ENCODE measurements at places on chromosomes 2 and 18. TPM values are rescaled to one million over a fixed set of nuclear protein-coding genes. Genes with fewer than 3 reads are reported as not detected.

GRCh38 chr18:72768681-72769229, 99.0 kb downstream of the NETO1 start:
- DNase-seq, result no peak

DNA sequence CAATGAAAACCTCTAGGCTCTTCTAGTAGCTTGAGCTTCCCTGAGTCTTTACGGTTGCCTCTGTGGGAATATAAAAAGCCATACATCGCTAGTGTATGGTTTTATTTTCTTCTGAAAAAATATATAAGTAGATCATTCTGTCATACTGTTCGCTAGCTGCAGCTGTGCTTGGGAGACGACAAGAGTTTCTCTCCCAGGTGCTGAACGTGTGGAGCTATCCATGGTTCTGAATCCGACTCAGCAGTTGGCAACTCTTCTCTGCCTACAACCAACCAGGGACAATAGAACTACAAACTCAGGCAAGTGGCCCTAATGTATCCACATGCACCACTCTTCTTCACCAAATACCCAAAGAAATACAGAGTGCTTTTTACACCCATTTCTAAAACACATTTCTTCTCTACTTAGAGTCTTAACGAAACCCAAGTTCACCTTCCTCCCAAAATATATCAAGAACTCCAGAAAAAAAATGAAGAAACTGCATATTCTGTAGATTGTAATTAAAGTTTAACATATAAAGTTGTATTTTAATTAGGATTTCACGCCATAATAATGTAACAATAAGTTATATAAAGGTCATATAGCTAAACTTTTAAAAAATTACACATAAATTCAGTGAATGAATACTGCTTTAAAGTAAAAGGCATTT, 2.2 kb upstream of the KCNH7 start:
- DNase-seq, result peak; percentile 1

DNA sequence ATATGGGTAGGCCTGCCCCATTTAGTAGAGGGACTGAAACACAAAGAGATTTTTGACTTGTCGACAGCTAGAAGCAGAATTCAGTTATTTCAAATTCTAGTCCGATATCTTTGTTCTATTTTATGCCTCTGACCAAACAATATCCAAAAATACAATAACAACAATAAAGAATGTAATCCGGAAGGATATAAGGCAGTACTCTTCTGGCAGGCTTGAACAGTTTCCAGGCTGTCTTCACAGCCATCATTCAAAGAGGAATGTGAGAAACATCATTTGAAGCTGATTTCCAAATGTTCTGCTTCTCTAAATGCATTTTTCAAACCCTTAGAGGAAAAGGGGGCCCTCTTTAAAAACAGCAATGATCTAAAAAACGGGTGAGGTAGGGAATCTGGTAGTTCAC, 36.7 kb upstream of the SPTBN1 start:
- DNase-seq, result no peak

DNA sequence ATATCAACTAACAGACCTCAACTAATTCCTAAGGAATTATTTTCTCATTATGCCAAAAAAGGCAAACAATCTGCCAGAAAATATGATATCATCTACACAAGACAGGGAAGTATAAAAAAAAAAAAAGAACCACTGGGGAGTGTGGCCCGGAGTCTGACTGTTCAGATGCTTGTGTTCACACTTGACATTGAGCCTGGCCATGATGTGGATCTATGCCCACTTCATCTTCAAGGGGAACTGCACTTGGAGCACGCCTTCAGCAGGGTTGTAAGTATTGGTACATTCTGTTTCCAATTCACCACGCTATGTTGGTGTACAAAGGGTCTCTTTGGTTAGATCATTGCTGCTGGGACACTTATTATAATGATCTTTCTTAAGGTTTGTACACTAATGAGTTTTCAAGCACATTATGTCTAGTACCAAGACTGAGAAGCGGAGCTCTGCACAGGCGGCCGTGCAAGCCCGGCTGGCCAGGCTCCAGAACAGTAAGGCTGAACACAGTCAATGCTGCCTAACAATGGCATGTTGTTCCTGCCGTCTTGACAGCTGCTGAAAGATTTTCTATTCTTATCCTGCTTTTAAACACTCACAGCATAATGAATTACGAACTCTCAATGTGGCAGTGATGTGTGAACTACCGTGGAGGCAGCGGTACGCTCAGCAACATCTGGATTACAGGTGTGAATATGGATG, 788.4 kb upstream of the SOX11 start:
- no peak for DNase-seq

- DNase-seq, result no peak
These were observed 45.8 kb upstream of the NFU1 start for GRCh38 chr2:69483024-69483423.

- DNase-seq, result no peak
These were observed 47.1 kb downstream of the CENPO start for GRCh38 chr2:24840164-24840869.

GRCh38 chr2:239294571-239295054, 106.2 kb downstream of the HDAC4 start:
- DNase-seq, result no peak

GRCh38 chr18:12599543-12599942, 58.4 kb downstream of the SPIRE1 start:
- no peak for DNase-seq

DNA sequence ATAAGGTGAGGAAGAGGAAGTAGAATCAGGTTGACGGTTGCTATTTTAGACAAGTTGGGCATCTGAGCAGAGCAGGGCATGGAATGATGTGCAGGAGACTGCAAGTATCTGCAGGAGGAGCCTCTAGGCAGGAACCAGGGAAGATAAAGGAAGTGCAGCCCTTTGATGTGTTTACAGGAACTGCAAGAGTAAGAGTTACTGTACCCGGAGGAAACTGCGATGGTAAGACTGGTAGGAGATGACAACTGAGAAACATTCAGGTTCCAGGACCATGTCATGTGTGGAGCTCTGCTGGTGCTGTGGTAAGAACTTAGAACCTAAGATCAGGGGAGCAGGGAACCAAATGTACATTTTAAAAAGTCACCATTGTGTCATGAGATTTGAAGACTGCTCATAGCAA, 134.3 kb upstream of the STON1 start:
- peak; percentile 17 for DNase-seq

LRP2 gene
- total RNA-seq, result not detected

NFU1 gene
- total RNA-seq, result 21.7 TPM

PDE11A gene
- total RNA-seq, result not detected

Measured in T-cell (primary cell).